WTC11 (cell line): ENCODE measurements at places on chromosomes 4 and X. TPM values are rescaled to one million over a fixed set of nuclear protein-coding genes. Genes with fewer than 3 reads are reported as not detected.

The ZAR1 gene
- 0.87 to 1.4 TPM (median 0.89 TPM) in 3 replicates for total RNA-seq

The KIAA1210 gene
- total RNA-seq: 0.02 TPM in 2 of 3 replicates, not detected in the other

The ZCCHC18 gene
- 2.3 to 2.6 TPM (median 2.4 TPM) in 3 replicates for total RNA-seq

The ASB9 gene
- total RNA-seq: 0.11 TPM in 2 of 3 replicates, not detected in the other

The CHM gene
- 13.0 to 18.1 TPM (median 16.9 TPM) in 3 replicates for total RNA-seq

The RRH gene
- total RNA-seq: 0.11 to 0.21 TPM in 2 of 3 replicates, not detected in the other

The TMPRSS11A gene
- not detected in 3 replicates for total RNA-seq

The PRDM5 gene
- 31.3 to 47.0 TPM (median 32.5 TPM) in 3 replicates for total RNA-seq

The GPRASP3 gene
- 13.2 to 14.6 TPM (median 13.7 TPM) in 3 replicates for total RNA-seq

The RTL5 gene
- 0.76 to 1.3 TPM (median 1.0 TPM) in 3 replicates for total RNA-seq

The FGG gene
- total RNA-seq: 2.3 to 3.0 TPM (median 2.4 TPM) in 3 replicates

The XG gene
- 0.78 to 1.0 TPM (median 1.0 TPM) in 3 replicates for total RNA-seq

The DACH2 gene
- total RNA-seq: 2.6 to 3.5 TPM (median 3.1 TPM) in 3 replicates

The FABP2 gene
- not detected in 3 replicates for total RNA-seq

The PDZD4 gene
- total RNA-seq: 120 to 175 TPM (median 161 TPM) in 3 replicates

The MSANTD1 gene
- total RNA-seq: 0.98 to 1.1 TPM (median 0.99 TPM) in 3 replicates

The GASK1B gene
- 0.23 to 0.32 TPM (median 0.24 TPM) in 3 replicates for total RNA-seq

The FHDC1 gene
- total RNA-seq: 15.5 to 18.1 TPM (median 17.1 TPM) in 3 replicates

The ADH7 gene
- total RNA-seq: not detected in 3 replicates

The FRMD7 gene
- total RNA-seq: not detected in 3 replicates

The SPANXA2 gene
- not detected in 3 replicates for total RNA-seq

The PNMA5 gene
- 0.13 to 0.27 TPM (median 0.25 TPM) in 3 replicates for total RNA-seq

DNA sequence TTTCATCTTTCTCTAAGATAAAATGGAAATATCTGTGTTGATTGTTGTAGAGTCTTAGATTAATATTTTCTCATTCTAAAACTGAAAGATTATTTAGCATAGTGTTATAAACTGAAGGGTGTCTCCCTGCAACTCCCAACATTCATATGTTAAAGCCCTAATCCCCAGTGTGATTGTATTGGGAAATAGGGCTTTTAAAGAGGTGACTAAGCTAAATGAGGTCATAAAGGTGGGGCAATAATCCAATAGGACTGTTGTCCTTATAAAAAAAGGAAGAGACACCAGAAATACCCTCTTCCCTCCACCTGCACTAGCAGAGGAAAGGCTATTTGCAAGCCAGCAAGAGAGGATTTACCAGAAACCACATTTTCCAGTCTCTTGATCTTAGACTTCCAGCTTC, 1626.4 kb downstream of the C4orf33 start:
- no peaks in the 10 kb centered on the region for H3K36me3 ChIP-seq
- DNase-seq: no peak
- H3K4me1 ChIP-seq: peaks cover 7% of the 10 kb centered on the region; the same call in 1 of the 2 replicates
- H3K4me3 ChIP-seq: no peak overlapping the region
- H3K27ac ChIP-seq: no peak overlapping the region
- H3K27me3 ChIP-seq: peaks cover 42% of the 10 kb centered on the region

DNA sequence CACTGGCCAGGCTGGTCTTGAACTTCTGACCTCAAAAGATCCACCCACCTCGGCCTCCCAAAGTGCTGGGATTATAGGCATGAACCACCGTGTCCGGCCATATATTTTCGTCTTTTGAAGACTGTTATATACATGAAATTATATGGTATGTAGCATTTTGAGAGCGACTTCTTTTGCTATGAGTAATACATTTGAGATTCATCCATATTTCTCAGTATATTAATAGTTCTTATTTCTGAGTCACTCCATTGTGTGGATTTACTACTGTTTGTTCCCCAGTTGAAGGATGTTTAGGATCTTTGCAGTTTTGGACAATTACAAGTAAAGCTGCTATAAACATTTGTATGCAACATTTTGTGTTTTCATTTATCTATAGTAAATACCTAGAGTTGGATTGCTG, 34.9 kb downstream of the GNL3L start:
- H3K27me3 ChIP-seq: no peaks in the 10 kb centered on the region
- no peak overlapping the region for H3K27ac ChIP-seq
- no peak overlapping the region for H3K4me3 ChIP-seq
- H3K4me1 ChIP-seq: no peaks in the 10 kb centered on the region
- H3K36me3 ChIP-seq: peaks cover 41% of the 10 kb centered on the region
- no peak for DNase-seq

DNA sequence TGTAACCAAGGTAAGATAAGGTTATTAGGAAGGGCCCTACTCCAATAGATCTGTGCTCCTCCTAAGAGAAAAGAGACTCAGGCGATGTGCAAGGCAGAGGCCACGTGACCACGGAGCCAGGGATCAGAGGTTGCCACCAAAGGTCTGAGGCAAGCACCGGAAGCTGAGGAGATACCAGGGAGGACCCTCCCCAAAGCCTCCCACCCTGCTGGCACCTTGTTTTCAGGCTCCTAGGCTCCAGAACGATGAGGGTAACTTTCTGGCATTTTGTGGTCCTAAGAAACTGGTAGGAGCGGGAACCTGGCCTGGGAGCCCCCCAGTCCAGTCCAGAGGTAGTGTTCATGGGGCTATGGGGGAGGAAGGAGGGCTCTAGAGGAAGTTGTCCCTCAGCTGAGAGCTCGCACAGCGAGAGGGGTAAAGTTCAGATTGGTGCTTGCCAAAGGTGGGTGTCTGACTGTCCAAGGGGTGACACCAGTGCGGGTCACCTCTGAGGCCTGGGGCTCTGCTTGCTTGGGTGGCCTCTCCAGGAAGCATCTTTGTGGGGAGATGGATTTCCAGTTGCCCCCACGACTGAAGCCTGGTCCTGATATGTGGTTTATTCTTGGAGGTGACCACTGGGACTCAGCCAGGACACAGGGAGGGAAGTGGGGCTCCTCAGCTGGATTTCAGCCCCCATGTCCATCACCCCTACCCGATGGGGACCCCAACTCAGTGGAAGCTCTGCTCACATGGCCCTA, 7.5 kb upstream of the LETM1 start:
- no peaks in the 10 kb centered on the region for H3K4me1 ChIP-seq
- no peak overlapping the region for H3K27ac ChIP-seq
- peaks cover 99% of the 10 kb centered on the region for H3K27me3 ChIP-seq
- no peaks in the 10 kb centered on the region for H3K36me3 ChIP-seq

GRCh38 chrX:102697494-102697893, 14.8 kb upstream of the GPRASP2 start:
- no peaks in the 10 kb centered on the region for H3K36me3 ChIP-seq
- peaks cover 2% of the 10 kb centered on the region; the same call in 1 of the 2 replicates for H3K27me3 ChIP-seq

GRCh38 chr4:168878623-168879022, 131.4 kb downstream of the CBR4 start:
- H3K36me3 ChIP-seq: no peaks in the 10 kb centered on the region
- H3K4me1 ChIP-seq: peaks cover 14% of the 10 kb centered on the region; the same call in 1 of the 2 replicates
- H3K4me3 ChIP-seq: peak overlapping the region; percentile 73
- no peak overlapping the region for H3K27ac ChIP-seq

DNA sequence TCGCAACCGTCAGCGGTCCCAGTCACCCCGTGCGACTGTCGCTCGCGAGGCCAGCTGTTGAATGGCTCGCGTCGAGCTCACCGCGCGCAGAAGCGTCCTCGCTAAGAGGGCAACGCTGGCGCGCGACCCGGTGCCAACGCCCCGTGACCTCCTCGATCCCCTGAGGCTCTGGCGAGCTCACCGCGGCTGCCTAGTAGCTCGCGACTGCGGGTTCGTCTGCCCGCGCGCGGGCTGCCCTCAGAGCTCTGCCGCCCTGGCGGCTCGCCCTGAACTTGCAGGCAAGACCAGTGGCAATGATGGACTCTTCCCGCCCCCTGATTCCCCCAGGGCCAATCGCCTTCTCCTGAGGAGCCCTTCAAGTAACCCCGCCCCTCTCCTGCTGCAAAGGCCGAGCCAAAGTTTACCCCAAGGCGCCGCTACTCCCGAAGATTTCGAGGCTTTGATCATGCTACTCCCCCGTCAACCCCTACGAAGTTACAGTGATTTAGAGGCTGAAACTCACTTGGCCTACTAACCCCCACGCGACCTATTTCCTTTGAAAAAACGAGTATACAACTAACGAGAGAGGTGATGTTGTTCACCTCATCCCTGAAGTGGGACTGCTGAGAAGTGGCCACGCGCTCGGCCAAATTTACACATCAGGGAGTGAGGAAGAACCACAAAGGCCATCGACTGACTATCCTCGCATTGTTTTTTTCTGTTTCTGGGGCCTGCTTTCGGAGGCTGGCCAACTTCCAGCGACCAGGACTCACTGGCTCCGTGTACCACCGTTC, 37.5 kb downstream of the PGRMC1 start:
- no peak overlapping the region for H3K27ac ChIP-seq
- no peaks in the 10 kb centered on the region for H3K4me1 ChIP-seq
- DNase-seq: peak; percentile 83
- H3K27me3 ChIP-seq: peaks cover 45% of the 10 kb centered on the region
- peak overlapping the region; percentile 67 for H3K4me3 ChIP-seq

GRCh38 chr4:105510245-105510644, 36.4 kb upstream of the PPA2 start:
- H3K27ac ChIP-seq: no peak overlapping the region
- no peak overlapping the region for H3K4me3 ChIP-seq
- no peaks in the 10 kb centered on the region for H3K36me3 ChIP-seq
- DNase-seq: no peak
- no peaks in the 10 kb centered on the region for H3K4me1 ChIP-seq

- no peaks in the 10 kb centered on the region for H3K36me3 ChIP-seq
- no peaks in the 10 kb centered on the region for H3K27me3 ChIP-seq
- no peaks in the 10 kb centered on the region for H3K4me1 ChIP-seq
These were observed 89.3 kb upstream of the HHIP start for GRCh38 chr4:144556636-144557035.

- no peaks in the 10 kb centered on the region for H3K27me3 ChIP-seq
- H3K4me1 ChIP-seq: peaks cover 16% of the 10 kb centered on the region
- DNase-seq: no peak
- no peak overlapping the region for H3K27ac ChIP-seq
These were observed 180.8 kb downstream of the MAGEB17 start for GRCh38 chrX:16347968-16348670.

GRCh38 chr4:148510211-148510610, 68.0 kb upstream of the NR3C2 start:
- no peak overlapping the region for H3K4me3 ChIP-seq
- H3K27ac ChIP-seq: no peak overlapping the region
- no peaks in the 10 kb centered on the region for H3K27me3 ChIP-seq
- H3K4me1 ChIP-seq: no peaks in the 10 kb centered on the region
- H3K36me3 ChIP-seq: peaks cover 11% of the 10 kb centered on the region
- DNase-seq: no peak

GRCh38 chrX:53260836-53261235, 20.5 kb downstream of the IQSEC2 start:
- no peak overlapping the region for H3K27ac ChIP-seq
- peaks cover 25% of the 10 kb centered on the region for H3K4me1 ChIP-seq
- DNase-seq: no peak
- no peaks in the 10 kb centered on the region for H3K36me3 ChIP-seq
- H3K4me3 ChIP-seq: no peak overlapping the region

DNA sequence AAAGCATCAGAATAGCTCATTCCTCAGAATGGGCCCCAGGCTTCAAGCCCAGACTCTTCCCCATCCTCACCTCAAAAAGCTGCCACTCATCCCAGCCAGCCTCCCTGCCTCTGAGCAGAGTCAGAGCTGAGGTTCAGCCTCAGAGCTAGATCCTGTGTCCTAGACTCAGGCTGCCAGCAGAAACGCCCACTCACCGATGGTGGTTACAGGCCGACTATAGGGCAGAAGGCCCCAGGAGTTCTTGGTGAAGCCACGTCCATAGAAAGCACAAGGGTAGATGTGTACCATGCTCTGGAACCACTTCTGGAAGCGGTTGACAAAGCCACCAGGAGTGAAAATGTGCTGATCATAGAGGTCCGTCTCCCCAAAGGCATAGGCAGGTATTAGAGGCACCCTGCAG, 7.7 kb downstream of the AWAT2 start:
- DNase-seq: no peak
- 0 out of 2 replicates have a peak, but pooled peaks cover 2% of the 10 kb centered on the region for H3K4me1 ChIP-seq
- no peaks in the 10 kb centered on the region; the same call in none of the 2 replicates for H3K27me3 ChIP-seq

- no peak overlapping the region for H3K27ac ChIP-seq
- H3K27me3 ChIP-seq: no peaks in the 10 kb centered on the region
- DNase-seq: no peak
These were observed 37.3 kb downstream of the AFF2 start for GRCh38 chrX:148537556-148538182.

- no peak overlapping the region for H3K4me3 ChIP-seq
- no peak overlapping the region for H3K27ac ChIP-seq
- no peaks in the 10 kb centered on the region for H3K36me3 ChIP-seq
- H3K4me1 ChIP-seq: peaks cover 10% of the 10 kb centered on the region
- DNase-seq: no peak
These were observed 283.0 kb upstream of the BOD1L1 start for GRCh38 chr4:13910556-13910955.

- H3K27me3 ChIP-seq: no peaks in the 10 kb centered on the region; the same call in 1 of the 2 replicates
- no peak overlapping the region for H3K27ac ChIP-seq
These were observed 1060.6 kb upstream of the GRID2 start for GRCh38 chr4:91243132-91243531.

GRCh38 chr4:2825740-2826139, 17.9 kb upstream of the ADD1 start:
- H3K4me1 ChIP-seq: no peaks in the 10 kb centered on the region
- no peak for DNase-seq
- H3K4me3 ChIP-seq: no peak overlapping the region
- peaks cover 34% of the 10 kb centered on the region for H3K36me3 ChIP-seq
- H3K27me3 ChIP-seq: no peaks in the 10 kb centered on the region
- peak overlapping the region; percentile 70; the same call in 1 of the 2 replicates for H3K27ac ChIP-seq

DNA sequence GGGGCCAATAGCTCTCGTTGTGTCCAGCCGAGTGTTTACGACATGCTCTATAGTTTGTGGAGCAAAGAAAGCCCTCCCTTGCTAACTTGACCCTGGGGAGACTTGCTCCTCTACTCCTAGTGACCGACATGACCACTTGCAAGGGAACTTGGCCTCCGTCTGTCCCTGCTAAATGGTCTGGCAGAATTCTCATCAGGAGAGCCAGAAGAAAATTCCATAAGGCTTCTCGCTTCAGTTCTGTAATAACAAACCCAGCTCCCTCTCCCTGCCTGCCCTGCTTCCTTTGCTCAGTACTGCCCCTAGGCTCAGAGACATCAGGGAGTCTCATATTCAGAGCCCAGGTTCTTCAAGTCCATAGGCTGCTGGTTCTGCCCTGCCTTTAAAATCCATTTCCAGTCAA, 13.0 kb downstream of the DOCK11 start:
- H3K4me1 ChIP-seq: peaks cover 5% of the 10 kb centered on the region
- H3K4me3 ChIP-seq: no peak overlapping the region
- no peak overlapping the region for H3K27ac ChIP-seq
- no peaks in the 10 kb centered on the region for H3K27me3 ChIP-seq
- DNase-seq: no peak

DNA sequence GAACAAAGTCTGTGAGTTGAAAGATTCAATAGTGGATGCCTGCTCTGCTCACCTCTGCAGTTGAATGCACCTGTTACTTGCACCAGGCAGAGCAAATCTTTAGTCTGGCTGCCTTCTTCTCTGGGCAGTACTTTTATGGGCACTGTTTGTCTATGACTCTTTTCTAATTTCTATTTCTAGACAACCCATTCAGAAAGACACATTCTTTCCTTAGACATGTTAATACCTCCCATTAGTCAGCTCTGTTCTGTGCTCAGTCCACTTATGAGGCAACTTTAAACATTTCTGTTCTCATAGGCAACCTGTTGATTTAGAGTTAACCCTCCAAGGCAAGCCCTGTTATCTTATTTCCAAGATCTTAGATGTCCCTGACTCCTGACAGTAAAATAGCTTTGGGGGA, 108.9 kb downstream of the SYNPO2 start:
- no peaks in the 10 kb centered on the region for H3K27me3 ChIP-seq
- H3K36me3 ChIP-seq: no peaks in the 10 kb centered on the region
- peaks cover 33% of the 10 kb centered on the region for H3K4me1 ChIP-seq
- H3K4me3 ChIP-seq: no peak overlapping the region
- no peak for DNase-seq
